ENCODE measurements at places on chromosomes 3 and 15. TPM values are rescaled to one million over a fixed set of nuclear protein-coding genes. Genes with fewer than 3 reads are reported as not detected.

Gene MESP2
- 0.66 TPM for total RNA-seq

Gene DUOXA2
- not detected for total RNA-seq

Gene CLDN16
- 0.30 TPM for total RNA-seq

Gene HMCES
- 19.0 TPM for total RNA-seq

Gene LRRN1
- total RNA-seq, result 0.30 TPM

Gene ADGRG7
- total RNA-seq, result not detected

Data from smooth muscle cell of the pulmonary artery (primary cell).